CD8-positive, alpha-beta T cell (primary cell): ENCODE measurements at places on chromosomes 11 and 22.

DNA sequence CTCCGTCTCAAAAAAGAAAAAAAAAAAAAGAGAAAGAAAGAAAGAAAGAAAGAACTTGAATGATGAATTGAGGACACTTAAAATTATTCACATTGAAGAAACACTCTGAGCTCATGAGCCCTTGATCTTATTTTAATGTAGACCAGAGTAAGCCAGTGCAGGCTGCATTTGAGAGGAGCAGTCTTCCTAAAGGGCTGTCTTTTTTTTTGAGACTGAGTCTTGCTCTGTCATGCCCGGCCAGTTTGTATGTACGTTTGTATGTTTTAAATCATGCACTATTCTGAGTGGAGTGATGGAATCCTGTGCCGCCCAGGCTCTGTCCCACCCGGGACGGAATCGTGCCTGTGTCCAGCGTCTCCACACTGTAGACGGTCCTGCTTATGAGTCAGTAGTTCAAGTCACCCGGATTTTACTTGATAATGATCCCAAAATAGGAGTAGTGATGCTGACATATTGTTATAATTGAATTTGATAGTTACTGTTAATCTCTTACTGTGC lies 9.6 kb downstream of the FGF4 start:
- DNase-seq, result no peak

DNA sequence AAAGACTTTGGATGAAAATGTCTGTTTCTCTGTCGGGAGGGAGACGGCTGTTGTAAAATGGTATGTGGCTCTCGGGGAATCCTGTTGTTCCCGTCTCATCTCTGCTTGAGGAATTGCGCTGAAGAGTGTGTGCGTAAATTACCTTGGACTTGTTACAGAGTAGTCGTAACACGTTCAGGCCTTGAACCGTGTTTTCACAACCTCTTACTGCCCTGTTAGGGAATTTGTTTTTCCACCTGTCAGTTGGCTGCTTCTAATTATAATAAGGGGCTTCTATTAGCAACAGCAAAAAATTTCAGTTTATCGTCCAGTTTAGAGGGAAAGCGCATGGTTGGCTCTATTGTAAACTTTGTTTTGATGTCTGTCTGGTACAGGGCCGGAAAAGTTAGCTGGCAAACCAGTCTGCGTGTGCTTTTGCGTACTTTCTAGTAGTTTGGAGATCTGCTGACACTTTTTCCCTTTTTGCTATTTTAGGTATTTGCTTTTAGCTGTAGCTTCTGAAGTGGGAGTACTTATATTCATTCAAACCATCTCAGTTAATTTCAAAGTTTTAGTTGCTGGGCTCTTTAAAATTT lies 1.5 kb downstream of the HIPK3 start:
- no peak for DNase-seq

DNA sequence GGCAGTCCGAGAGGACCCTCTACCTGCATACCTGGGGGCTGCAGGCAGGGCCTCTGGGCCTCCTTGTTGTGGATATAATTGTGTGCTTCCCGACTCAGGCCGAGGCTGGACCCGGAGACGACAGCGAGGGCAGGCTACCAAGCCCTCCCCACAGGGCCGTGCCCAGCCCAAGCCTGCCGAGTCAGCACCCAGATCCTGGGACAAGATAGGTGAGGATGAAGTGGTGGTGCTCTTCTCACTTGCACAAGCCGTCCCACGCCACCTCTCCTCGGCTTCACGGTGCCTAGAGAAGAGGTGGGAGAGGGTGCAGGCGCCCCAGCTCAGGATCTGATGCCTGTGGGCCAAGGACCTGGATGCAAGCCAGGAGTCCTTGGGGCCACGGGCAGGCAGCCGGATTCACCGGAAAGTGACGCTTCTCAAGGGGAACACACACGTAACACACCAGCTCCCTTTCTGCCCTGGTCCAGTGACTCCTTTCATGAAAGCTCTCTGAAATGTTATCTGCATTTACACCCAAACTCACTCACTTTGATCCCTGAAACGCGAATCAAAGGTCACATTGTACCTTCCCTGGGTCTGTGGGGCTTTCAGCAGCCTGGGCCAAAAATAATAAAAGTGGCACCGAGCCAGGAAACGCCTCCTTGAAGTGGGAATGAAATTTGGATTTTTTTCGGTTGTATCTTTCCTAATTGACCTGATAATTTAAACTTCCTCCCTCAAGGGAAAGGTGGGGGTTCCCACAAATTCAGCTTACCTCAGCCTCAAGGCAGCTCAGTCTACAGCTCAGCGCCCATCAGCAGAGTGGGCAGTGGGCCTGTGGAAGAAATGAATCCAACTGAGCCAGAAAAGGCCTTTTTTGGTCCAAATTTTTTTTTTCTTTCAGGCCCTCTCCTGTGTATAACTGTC lies 1.1 kb upstream of the GNB1L start:
- DNase-seq, result peak; percentile 52

GRCh38 chr11:66883016-66883965 lies 26.4 kb downstream of the LRFN4 start:
- DNase-seq, result peak; percentile 61

GRCh38 chr11:69683764-69684333 lies 8.7 kb upstream of the LTO1 start:
- no peak for DNase-seq

- DNase-seq, result no peak
These were observed 1377.4 kb downstream of the BRD1 start for GRCh38 chr22:48450188-48450825.

DNA sequence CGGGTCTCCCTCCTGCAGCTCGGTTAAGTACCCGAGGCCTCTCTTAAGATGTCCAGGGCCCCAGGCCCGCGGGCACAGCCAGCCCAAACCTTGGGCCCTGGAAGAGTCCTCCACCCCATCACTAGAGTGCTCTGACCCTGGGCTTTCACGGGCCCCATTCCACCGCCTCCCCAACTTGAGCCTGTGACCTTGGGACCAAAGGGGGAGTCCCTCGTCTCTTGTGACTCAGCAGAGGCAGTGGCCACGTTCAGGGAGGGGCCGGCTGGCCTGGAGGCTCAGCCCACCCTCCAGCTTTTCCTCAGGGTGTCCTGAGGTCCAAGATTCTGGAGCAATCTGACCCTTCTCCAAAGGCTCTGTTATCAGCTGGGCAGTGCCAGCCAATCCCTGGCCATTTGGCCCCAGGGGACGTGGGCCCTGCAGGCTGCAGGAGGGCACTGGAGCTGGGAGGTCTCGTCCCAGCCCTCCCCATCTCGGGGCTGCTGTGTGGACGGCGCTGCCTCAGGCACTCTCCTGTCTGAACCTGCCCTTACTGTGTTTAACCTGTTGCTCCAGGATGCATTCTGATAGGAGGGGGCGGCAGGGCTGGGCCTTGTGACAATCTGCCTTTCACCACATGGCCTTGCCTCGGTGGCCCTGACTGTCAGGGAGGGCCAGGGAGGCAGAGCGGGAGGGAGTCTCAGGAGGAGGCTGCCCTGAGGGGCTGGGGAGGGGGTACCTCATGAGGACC lies 25.0 kb downstream of the FADS3 start:
- no peak for DNase-seq

DNA sequence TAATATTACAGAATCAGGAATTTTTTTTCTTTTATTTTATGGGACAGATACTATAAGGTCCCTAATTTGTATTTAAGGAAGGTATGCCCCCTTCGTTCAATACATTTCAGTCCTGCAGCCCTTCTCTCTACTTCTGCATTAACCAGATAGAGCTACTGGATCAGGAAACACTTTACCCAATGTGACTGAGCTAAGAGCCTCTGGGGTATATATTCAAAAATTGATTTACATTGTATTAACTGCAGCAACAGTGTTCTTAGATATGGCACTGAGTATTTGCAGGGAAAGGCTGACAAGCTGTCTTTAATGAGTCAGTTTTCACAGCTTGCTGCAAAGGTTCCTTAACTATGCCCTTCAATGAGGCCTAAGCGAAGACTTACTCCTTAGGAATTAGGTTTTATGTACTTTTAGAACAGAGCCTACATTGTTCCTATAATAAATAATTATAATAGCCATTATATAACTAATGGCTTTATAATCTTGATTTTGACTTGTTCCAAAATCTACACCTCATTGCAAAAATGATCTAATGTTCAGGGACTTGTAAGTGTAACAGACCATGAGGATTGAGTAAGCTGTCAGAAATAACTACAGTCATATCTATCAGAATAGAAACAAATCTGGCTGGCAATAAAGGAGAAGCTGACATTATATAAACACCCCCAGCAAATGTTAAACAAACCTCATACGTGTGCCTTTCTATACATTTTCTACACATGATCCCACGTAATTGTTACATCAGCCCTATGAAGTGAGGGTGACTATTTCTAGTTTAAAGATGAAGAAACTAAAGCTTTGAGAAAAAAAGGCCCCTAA lies 55.0 kb downstream of the DDI1 start:
- DNase-seq, result no peak

DNA sequence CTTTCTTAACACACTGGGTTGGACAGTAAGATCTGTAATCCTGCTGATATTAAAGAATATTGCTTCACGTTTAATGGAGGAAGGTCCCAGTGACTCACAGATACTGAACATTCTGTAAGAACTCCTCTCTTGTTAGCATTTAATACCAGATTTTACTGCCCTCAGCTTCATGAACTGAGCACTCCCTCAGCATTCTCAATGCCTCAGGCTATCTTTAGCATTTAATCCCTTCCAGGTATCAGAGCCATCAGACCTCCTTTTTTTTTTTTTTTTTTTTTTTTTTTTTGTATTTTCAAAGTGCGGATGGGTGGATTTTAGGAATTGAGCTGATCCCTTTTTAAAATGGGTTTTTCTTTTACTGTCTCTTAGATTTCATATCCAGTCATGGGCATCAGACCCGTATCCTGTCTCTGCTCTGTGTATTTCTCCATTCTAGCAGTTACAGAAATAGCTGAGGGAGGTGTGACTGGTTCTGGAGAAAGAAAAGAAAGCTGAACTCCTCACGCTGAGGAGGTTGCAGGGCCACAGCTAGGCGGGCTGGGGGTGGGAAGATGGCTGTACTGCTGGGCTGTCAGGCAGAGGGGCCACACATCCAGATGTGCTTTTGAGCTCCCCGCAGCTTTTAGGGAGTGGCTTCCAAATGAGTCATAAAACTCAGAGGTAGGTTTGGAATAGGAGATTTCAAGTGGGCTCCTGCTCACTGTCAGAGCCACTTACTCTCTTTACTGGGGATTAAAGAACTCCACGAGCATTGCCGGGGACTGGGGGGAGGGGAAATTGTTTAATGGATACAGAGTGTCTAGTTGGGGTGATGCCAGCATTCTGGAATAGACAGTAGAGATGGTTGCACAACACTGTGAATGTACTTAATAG lies 97.0 kb downstream of the SYT9 start:
- no peak for DNase-seq

DNA sequence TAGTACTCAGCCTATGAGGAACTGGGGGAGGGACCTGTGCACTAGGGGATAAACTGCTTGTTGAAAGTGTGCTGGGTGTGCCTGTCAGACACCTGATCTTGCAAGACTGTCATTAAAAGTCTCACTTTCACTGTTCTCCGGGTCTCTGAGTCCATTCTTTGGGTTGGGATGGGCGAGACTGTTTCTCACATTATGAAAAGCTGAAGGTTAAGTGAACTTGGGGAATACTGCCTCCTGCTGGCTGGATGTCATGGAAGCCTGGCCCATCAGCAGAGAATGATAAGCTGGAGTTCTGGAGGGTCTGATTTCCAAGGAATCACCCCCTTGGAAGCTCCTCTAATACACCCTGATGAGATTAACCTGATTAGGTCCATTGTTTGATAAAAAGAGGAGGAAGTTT lies 9.0 kb upstream of the VPREB1 start:
- peak; percentile 62 for DNase-seq

DNA sequence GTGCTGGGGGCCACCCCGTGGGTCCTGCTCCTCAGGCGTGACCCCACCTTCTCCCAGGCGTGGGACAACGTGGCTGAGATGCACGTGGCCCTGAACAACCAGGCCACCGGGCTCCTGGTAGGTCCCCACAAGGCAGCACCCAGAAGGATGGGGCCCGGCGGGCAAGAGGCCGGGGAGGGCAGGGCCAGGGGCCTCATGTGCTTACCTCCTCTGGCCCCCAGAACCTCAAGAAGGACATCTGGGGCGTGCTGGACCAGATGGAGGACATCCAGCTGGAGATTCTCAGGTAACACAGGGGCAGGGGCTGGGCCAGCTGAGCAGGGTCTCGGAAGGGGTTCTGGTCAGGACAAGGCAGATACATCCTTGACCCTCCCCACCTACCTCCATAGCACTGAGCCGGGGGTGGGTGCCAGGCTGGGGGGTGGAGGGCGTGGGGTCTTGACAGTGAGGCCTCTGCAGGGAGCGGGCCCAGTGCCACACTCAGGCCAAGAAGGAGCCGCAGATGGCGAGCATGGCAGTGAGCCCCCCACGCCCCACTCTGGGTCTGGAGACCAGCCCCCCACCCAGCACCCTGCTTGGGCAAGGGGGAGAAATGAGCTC lies 186.3 kb downstream of the IGLL1 start:
- DNase-seq, result no peak

GRCh38 chr11:115889712-115890111 lies 385.5 kb upstream of the CADM1 start:
- DNase-seq, result no peak

DNA sequence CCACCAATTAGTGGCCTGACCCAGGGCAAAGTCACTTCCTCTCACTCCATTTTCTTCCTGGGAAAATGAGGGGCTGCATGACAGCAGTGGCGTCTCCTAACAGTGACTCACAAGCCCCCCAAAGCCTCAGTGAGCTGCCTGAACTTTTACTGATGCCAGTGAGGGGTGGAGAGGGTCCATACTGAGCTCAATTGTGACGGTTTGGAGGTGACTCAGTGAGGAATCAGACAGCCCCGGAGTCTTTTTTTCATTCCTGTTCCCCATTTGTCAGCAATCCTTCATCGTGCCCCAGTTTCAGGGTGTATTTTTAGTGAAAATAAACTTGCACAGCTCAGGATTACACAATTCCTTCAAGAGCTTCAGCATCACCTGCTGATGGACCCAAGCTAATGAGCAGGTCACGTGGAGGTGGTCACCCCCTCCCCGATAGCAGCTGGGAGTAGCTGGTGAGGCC lies 30.1 kb upstream of the RASD2 start:
- DNase-seq, result no peak

DNA sequence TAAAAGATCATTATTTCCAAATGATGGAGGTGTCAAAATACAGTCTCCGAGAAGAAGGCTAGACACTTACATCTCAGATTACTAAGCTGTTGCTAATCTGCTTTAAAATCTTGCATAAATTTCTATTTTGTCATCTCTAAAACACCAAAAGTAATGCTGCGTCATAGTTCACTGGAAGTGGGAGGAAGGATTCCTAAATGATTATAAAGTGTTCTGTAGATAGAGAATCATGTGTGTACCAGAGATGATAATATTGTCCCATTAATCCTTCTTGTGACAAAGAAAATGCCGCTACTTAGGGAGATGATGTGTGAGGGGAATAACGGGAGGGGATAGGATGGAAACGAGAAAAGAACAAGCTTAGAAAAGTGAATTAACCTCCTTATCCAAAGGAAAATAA lies 268.6 kb downstream of the JRKL start:
- DNase-seq, result no peak
